Kidney glomerular epithelial cell (primary cell): ENCODE measurements at places on chromosomes 2 and 18.
A peak's percentile ranks its signal among the peaks of the same experiment; 100 is the strongest.

GRCh38 chr2:190477661-190478454, 56.7 kb downstream of the NEMP2 start:
- peak; percentile 54 for DNase-seq

- no peak for DNase-seq
Measured at GRCh38 chr2:10145519-10146357, 23.2 kb downstream of the RRM2 start.

DNA sequence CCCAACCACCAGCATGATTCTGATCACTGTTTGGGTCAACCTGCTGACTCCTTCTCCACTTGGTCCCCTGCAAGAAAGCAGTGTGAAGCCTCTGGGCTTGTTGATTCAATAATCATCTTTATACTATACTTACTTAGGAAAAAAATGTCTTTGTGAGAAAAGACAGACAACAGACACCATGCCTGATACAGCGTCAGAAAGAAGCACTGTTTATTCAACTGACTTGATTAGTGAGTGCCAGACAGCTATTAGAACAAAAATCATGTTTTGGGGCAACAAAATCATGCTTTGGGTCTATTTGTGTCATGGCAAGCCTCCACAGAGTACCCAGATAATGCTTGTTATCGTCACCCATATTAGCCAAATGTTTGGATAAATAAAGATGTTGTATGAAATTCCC, 58.7 kb upstream of the ATL2 start:
- no peak for DNase-seq

DNA sequence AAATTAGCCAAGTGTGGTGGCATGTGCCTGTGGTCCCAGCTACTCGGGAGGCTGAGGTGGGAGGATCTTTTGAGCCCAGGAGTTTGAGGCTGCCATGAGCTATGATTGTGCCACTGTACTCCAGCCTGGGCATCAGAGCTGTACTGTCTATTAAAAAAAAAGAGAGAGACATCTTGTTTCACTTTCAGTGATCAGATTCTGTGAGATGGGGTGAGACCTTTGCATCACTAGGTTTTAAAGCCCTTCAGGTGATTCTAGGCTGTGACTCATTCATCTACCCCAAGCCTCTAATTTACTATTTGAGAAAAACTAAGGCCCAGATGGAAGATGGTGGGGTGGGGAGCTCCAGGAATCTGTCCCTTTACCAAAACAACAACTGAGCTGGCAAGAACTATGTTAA, 7.1 kb downstream of the C2orf92 start:
- no peak for DNase-seq

DNA sequence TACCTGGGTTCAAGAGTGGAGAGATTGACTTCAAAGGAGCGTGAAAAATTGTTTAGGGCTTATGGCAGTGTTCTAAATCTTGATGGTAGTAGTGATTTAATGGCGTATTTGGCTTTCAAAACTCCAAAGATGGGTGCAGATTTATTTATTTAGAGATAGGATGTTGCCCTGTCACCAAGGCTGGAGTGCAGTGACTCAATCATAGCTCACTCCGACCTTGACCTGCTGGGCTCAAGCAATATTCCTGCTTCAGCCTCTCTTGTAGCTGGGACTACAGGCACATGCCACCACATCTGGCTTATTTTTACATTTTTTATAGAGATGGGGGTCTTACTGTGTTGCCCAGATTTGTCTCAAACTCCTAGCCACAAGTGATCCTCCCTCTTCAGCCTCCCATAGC, 52.5 kb downstream of the FAM117B start:
- DNase-seq, result no peak

GRCh38 chr2:138122891-138123290, 158.6 kb downstream of the HNMT start:
- peak; percentile 49 for DNase-seq

GRCh38 chr2:238380785-238381184, 45.9 kb upstream of the ASB1 start:
- no peak for DNase-seq

DNA sequence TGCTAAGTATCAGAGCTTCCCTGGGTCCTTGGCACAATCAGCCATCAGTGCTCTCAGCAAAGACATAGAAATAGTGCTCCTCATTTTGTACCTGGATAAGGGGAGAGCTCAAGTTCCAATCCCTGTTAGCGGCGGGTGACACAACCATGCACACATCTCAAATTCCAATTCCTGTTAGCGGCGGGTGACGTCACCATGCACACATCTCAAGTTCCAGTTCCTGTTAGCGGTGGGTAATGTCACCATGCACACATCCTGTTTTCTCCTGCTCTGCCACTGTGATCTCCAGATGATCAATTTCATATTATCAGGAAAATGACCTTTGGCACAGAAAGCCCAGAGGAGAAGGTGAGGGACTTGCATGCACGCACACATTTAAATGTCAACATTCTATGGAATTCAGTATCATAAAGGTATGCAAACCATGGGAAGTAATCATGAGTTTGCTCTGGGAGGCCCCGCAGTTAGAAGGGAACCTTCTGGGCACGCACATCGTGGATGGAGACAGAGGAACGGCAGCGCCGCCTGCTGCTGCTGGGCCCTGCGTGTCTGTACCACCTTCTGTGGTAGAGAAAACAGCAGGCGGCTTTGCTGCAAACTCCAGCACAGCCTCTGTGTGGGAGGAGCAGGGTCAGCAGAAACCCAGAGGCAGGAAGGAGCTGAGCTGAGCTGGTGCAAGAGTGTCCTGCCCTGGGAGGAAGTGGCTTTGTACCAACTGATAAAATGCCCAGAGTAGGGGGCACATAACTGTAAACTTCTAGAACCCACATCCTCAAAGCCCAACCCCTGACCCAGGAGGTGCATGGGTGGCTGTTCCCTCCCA, 77.8 kb downstream of the MBP start:
- peak; percentile 67 for DNase-seq

GRCh38 chr2:178506101-178506500, 25.8 kb downstream of the PLEKHA3 start:
- no peak for DNase-seq

DNA sequence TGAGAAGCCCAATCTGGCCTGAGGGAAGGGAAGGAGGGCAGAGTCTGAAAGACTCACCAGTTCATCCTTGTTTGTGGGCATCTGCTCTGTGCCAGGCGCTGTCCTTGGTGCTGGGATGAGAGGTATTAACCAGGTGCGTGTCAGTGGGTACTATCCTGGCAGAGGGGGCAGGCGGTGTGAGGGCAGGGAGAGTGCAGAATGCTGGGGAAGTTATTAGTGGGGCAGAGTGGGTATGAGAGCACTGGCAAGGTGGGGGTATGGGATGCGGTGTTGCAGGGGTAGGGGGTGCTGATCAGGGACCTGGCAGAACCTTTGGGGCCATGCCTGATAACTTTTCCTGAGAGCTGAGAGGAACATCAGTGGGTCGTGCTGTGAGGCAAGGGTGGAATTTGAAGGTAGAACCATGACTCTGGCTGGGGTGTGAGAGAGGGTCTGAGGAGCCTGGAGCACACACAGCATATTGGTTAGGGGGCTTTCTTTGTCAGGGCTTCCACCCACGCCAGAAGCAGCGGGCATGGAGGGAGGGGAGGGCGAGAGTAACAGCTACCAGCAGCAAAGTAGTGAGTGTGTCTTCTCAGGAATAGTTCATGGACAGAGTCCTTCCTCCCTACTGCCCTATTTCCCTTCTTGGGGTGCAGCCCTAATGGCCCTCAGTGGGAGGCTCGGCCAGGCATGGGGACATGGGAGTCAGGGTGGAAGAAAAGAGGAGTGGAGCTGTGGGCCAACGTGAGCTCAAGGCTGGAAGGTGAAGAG, 290.7 kb downstream of the CYP26B1 start:
- peak; percentile 23 for DNase-seq

- no peak for DNase-seq
Measured at GRCh38 chr2:218401890-218402289, 2.2 kb downstream of the CTDSP1 start.

DNA sequence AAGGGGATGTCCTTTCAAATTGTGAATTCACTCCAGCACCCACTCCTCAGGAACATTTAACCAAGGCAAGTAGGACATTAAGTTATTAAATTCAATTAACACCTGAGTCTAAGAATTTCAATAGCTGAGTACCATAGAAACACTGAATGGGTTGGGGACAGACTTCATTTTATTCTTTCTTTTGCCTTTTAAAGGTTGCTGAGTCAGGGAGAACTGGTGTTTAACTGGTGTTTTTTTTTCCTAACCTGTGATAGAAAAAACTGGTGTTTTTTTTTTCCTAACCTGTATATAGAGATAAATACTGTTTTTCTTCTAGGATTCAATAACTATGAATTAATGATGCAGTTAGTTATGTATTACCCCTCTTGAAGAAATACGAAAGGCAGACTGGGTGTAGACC, 38.9 kb downstream of the TTC27 start:
- DNase-seq, result no peak

GRCh38 chr2:41116106-41116797, 664.4 kb upstream of the SLC8A1 start:
- DNase-seq, result no peak

DNA sequence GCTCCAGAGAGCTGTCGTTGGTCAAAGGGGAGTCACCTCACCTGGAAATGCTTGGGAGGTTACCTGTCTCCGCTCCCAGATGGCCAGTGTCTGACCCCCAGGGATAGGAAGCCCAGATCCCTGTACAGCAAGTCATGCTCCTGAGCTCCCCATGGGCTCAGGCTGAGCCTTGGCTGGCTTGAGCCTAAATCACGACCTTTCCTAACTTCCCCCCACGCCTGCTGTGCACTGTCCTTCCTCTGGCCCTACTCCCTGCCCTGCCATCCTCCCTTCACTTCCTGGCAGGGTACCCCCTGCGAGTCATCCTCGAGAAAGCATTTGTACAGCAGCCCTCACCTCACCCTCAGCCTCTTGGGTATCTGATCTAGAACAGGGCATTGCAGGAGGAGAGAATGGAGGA, 9.2 kb upstream of the HDAC4 start:
- DNase-seq, result no peak
